Esophagus muscularis mucosa (tissue), 4 donors: ENCODE measurements at places on chromosomes 4 and X. TPM values are rescaled to one million over a fixed set of nuclear protein-coding genes. Genes with fewer than 3 reads are reported as not detected.
A peak's percentile ranks its signal among the peaks of the same experiment; 100 is the strongest.

Gene HGFAC
- total RNA-seq, result not detected

Gene FAM47A
- total RNA-seq, result not detected

Gene PDZD4
- total RNA-seq, result 48.1 TPM

Gene FRMD7
- not detected for total RNA-seq

Gene YTHDC1
- 55.4 TPM for total RNA-seq

Gene GABRG1
- total RNA-seq, result not detected

- no peak overlapping the region for H3K27ac ChIP-seq
- DNase-seq, result no peak
- no peak overlapping the region for H3K4me3 ChIP-seq
- H3K36me3 ChIP-seq, result no peaks in the 10 kb centered on the region
- no peaks in the 10 kb centered on the region for H3K27me3 ChIP-seq
- H3K4me1 ChIP-seq, result no peaks in the 10 kb centered on the region
These were observed 46.4 kb downstream of the BEX1 start for GRCh38 chrX:103017542-103017941.

DNA sequence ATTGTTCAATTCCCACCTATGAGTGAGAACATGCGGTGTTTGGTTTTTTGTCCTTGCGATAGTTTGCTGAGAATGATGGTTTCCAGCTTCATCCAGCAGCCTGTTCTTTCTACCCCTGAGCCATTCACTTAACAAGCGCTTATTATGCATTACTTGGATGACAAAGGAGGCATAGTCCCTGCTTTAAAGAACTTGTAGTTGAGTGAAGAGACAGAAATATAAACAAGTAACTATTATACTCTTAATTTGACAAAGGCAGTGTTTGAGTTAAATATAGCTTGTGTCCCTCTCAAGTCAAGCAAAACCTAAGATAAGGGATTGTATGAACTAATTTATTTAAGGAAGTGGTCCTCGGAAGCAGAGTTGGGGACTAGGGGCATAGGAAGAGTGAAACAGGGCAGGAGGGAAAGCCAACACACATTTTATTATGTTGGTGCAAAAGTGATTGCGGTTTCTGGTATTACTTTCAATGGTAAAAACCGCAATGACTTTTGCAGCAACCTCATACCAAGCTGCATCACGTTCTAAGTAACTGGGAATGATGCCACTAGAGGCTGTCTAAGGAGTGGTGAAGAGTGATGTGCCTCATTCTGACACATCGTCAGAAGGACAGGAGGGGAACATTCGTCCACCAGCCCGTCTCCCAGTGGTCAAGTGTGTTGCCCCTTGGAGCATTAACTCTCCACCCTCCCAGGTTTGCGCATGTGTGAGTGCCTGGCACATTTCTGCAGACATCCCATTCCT lies 41.8 kb downstream of the QDPR start:
- no peaks in the 10 kb centered on the region for H3K36me3 ChIP-seq
- no peak overlapping the region for H3K4me3 ChIP-seq
- no peak overlapping the region for H3K27ac ChIP-seq
- no peaks in the 10 kb centered on the region for H3K27me3 ChIP-seq
- no peak for DNase-seq

- no peak overlapping the region for H3K27ac ChIP-seq
- no peaks in the 10 kb centered on the region for H3K36me3 ChIP-seq
- no peak overlapping the region for H3K4me3 ChIP-seq
- H3K27me3 ChIP-seq, result no peaks in the 10 kb centered on the region
- DNase-seq, result no peak
- H3K4me1 ChIP-seq, result peaks cover 10% of the 10 kb centered on the region
These were observed 344.7 kb upstream of the PABPC4L start for GRCh38 chr4:134546279-134546678.

DNA sequence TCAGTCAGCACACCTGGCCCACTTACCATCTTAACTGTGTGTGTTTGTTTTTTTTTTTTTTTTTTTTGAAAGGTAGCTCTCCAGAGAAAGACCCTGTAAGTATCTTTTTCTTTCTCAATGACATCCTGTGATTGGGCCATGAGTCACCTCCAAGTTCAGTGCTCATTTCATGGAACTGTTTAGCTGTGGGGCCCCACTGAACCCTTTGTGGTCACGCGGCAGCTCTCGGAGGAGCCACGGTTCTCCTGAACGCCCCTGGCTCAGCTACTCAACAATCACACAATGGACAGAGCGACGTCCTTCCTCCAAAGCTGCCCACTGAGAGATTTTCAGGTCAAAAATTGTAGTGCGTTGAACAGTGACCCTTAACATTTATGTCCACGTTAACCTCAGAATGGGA lies 14.2 kb upstream of the IL3RA start:
- H3K4me3 ChIP-seq, result no peak overlapping the region
- no peak for DNase-seq
- no peak overlapping the region for H3K27ac ChIP-seq

DNA sequence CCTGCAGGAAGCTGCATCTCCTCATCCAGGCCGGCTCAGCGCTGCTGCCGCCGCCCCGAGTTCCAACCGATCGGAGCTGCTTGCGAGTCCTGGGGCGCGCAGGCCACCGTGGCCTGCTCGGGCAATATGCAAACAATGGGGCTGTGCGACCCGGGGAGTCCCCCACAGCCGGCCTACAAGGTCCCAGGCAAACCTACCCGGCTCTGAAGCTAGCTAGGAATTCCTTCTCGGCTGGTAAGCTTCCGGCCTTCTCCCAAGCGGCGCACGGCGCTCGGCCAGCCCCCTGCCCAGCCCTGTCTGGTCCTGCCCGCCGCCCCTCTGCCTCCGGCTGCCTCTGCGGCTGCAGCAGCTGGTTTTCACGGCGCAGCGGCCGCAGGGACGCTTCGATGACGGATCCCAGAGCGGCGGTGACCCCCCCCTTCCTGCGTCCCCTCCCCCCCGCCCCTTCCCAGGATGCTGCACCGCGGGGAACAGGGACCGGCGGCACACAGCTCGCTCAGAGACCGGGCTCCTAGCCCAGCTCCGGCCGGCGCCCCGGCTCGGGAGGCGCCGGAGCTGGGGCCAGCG lies 59.4 kb downstream of the TSC22D3 start:
- peak overlapping the region; percentile 97 for H3K27ac ChIP-seq
- H3K36me3 ChIP-seq, result peaks cover 22% of the 10 kb centered on the region
- H3K4me1 ChIP-seq, result peaks cover 60% of the 10 kb centered on the region
- no peak for DNase-seq
- H3K4me3 ChIP-seq, result peak overlapping the region; percentile 87
- H3K27me3 ChIP-seq, result no peaks in the 10 kb centered on the region

DNA sequence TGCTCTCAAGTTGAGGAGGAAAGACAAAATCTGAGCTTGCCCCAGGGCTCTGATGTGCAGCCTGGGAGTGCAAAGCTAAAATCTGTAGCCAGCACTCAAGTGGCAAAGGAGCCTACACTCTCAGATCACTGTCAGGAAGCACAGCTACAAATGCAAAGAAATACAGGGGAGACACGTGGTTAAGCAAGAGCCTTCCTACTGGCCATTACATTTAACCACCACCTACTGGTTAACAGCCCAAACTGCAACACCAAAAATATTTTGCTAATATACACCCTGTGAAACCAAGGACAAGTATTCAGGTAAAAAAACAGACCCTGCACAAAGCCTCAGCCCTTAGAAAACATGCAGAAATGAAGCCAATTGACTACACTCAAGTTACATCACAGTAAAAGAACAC lies 170.4 kb upstream of the FGF16 start:
- no peaks in the 10 kb centered on the region for H3K4me1 ChIP-seq
- H3K27me3 ChIP-seq, result no peaks in the 10 kb centered on the region
- no peak overlapping the region for H3K4me3 ChIP-seq
- H3K27ac ChIP-seq, result no peak overlapping the region
- no peak for DNase-seq
- H3K36me3 ChIP-seq, result no peaks in the 10 kb centered on the region

GRCh38 chr4:112704991-112705845 lies 68.3 kb downstream of the LARP7 start:
- peak; percentile 87 for DNase-seq
- peak overlapping the region; percentile 81 for H3K4me3 ChIP-seq
- no peaks in the 10 kb centered on the region for H3K36me3 ChIP-seq
- no peaks in the 10 kb centered on the region for H3K27me3 ChIP-seq
- H3K4me1 ChIP-seq, result peaks cover 15% of the 10 kb centered on the region
- peak overlapping the region; percentile 77 for H3K27ac ChIP-seq

DNA sequence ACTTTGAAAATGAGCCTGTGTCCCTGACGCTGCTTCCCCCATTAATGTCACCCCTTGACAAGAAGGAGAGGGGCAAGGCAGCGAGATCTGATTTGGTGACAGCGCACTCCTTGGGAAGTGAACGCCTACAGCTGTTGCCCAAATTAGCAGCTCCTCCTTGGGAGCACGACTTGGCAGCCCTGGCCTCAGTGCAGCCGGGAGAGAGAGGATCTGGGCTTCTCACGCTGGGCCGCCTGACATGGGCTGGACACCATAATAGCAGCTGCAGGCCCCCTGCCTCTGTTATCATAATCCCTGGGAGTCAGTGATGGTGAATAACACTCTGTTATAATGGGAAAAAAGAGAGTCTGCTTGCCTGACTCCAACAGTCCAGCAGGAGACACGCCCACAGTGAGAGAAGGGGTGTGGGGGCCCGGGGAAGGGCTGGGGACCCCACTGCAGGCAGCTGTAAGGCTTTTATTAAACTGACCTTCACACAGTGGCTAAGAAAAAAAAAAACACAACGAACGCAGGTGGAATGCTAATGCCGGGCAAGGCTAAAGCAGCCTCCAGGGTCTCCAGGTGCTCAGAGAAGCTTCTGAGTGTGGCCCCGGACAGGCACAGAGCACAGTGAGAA lies 73.3 kb downstream of the PSAPL1 start:
- no peak overlapping the region for H3K4me3 ChIP-seq
- no peaks in the 10 kb centered on the region for H3K27me3 ChIP-seq
- no peak overlapping the region for H3K27ac ChIP-seq
- H3K4me1 ChIP-seq, result peaks cover 38% of the 10 kb centered on the region
- no peak for DNase-seq
